Right forelimb (tissue), 1 donor: ENCODE measurements at places on chromosomes 16 and 17.

DNA sequence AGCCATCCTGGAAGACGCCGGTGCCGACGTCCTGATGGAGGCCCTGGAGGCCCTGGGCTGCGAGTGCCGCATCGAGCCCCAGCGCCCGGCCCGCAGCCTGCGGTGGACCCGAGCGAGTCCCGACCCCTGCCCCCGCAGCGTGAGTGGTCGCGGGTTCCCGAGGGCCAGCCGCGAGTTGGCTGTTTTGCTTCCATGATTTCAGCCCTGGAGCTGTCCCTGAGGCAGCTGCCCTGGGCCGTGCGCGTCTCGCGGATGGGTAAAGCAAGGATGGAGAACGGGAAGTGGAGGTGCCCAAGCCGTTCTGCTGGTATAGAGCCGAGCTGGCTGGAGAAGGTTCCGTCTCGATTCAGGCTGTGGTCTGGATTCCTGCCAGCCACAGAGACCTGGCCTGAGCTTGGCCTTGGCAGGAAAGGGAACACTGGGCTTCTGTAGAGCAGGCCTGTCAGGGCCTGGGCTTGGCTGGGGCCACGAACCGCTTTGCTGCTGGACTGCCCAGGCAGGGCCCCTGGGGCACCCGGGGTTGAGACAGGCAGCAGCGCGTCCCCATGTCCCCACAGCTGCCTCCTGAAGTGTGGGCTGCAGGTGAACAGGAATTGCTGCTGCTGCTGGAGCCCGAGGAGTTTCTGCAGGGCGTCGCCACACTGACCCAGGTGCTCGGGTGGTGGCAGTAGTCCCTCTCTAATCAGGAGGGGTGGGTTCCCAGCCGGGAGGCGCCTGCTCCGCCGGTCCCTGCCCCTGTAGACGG is 941 bp upstream of the MRPS34 start:
- DNase-seq = no peak

DNA sequence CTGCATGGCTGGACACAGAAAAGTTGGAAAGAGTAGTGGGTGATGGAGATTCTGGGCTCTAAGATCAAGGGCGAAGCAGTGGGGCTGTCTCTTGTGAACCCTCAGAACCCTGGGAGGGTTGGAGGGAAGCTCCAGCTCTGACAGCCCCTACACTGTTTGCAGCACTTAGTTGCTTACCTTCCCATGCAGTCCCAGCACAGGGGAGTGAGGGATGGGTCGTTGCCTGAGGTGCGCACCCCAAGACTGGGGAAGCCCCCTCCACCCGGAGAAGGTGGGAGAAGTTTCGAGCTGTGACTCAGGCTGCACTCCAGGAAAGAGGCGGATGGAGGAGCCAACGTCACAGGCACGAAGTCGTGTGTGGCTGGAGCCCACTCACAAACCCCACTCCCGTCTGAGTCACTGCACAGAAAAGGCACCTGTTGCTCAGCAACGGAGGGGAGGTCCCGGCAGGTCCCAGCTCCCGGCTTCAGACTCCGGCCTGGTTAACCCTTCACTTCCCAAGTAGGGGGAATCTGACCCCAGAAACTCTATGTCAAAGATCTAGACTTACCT is 60.1 kb downstream of the AIPL1 start:
- DNase-seq = no peak

GRCh38 chr16:87321336-87322107 is 4.3 kb upstream of the C16orf95 start:
- DNase-seq = no peak

DNA sequence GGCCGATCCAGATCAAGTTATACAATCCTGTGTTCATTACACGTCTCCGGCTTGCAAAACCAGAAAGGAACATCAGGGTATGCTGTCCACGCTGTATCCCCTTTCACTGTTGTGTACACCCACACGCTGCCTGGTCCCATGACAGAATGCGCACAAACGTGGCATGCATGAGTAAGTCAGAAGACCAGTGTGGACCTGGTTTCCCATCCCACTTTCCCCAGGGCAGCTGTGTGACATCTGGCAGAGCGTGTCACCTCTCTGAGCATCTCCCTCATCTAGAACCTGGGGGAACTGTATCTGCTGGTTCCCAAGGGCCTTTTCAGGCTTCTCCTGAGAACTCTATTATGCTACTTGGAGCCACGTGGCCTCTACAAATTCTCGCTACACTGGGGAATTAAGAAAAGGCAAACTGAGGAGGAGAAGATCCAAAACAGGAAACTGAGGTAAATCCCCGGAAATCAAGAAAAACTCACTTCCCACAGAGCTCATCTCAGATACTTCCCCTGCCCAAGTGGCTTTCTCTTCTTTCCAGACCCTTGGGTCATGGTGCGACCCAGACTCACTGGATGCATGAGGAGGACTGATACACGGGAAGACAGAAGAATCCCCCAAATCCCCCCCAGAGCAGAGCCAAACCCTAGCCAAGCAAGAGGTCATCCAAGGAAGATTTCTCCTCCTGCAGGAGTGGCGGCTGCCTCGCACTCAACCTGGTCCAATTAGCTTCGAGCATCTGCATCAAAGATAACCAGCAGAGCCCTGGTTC is 139.3 kb downstream of the GAS7 start:
- no peak for DNase-seq

DNA sequence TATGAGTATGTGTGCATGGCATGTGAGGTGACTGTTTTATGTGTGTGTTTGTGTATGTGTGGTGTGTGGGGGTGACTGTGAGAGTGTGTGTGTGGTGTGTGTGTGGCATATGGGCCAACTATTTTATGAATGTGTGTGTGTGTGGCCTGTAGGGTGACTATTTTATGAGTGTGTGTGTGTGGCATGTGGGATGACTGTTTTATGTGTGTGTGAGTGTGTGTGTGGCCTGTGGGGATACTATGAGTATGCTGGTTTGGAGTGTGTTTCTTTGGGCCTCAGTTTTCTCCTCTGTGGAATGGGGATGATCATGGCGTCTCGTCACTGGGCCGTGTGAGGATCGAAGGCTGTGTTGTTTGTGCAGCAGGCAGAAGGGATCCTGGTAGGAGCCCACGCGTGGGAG is 152.1 kb upstream of the PLCG2 start:
- no peak for DNase-seq

DNA sequence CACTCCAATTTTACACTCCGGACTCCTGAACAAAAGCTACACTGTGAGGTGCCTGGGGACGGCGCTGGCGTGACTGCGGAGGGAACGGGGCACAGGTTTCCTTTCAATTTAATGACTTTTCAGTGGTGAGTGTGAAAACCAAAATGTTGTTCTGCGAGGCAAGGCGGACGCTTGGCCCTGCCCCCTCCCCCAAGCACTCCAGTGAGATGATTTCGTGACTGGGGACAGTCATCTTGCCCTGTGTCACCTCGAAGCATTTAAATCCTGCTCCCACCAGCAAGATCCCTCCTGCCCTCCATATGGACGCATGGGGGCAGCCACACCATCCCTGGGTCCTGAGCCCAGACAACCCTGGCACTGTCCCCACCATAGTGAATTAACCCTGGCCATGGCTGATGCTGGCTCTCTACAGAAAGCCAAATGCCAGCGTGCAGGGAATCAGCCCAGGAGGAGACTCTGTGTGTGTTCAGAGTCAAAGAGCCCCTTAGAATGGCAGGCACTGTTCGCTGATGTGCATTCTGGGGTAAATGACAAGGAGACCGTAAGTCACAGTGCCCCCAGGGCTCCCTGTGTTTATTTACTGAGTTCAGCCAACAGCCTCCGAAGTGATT is 41.0 kb downstream of the C16orf95 start:
- DNase-seq = no peak

DNA sequence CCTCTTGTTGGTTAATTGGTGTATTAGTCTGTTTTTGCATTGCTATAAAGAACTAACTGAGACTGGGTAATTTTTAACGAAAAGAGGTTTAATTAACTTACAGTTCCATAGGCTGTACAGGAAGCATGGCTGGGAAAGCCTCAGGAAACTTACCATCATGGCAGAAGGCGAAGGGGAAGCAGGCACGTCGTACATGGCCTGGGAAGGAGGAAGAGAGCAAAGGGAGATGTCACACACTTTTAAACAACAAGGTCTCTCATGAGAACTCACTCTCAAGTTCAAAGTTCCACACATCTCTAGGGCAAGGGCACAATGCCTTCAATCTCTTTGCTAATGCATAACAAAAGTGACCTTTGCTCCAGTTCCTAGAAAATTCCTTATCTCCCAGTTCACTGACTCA is 125.0 kb upstream of the IRX5 start:
- no peak for DNase-seq

DNA sequence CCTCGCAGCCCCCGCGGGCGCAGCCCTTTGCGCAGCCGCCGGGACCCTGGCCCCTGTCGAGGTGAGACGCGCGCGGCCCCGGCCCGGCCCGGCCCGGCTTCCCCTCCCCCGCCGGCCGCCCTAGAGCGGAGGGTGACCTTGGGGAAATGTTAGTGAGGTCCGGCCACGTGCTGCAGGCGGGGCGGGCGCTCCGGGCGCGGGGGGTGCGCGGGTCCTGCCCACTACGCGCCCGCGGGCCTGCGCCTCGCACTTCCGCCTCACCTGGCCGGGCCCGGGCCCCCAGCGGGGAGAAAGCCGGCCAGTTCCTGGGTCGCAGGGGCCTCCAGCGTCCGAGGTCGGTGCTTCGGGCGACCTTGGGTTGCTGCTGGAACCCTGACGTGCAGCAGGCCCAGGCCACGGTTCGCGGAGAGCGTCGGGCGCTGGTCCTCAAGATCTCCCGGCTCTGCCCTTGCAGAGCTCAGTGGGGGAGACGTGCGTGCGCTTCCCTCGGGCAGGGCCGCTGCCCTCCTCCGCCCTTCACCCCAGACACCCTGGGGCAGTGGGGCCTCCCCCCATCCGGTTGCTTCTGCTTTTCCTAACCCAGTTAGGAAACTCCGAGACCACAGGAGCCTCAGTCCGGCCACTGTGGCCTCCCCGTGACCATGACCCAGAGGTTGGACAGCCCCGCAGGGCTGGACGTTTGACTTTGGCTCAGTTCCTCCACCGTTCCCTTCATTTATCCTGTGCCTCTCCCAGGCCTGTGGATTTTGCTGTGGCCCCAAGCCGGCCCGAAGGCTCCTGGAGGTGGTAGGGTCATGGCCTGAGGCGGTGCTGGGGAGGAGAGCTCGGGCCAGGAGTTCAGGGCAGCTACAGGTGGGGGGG is 791 bp downstream of the MCRIP2 start:
- no peak for DNase-seq

DNA sequence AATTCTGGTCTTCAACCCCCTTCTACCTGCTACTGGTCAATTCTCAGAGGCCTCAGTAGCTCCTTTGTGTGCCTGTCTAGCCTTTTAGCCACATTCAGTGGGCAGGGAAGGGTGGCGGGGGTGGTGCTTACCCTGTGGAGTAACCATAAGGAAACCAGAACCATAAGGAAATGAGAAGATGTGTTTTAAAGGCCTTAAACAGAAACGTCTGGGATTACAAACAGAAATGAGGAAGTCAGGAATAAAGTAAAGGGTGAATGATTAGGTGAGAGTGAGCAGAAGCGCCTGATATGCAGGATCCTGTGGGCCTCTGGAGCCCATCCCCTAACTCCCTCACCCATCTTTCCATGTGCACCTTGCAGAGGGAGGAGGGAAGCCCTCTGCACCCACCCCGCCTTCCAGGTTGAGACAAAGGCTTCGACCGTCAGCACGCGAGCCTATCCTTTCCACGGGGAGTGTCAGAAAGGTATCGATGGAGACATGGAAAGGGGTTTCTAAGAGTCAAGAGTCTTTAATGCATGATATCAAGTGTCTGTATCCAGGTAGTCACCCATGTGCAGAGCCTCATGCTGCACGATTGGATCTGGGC is 20.4 kb downstream of the KIAA0513 start:
- no peak for DNase-seq

- no peak for DNase-seq
These were observed 1.7 kb downstream of the EPOP start for GRCh38 chr17:38672788-38673706.

DNA sequence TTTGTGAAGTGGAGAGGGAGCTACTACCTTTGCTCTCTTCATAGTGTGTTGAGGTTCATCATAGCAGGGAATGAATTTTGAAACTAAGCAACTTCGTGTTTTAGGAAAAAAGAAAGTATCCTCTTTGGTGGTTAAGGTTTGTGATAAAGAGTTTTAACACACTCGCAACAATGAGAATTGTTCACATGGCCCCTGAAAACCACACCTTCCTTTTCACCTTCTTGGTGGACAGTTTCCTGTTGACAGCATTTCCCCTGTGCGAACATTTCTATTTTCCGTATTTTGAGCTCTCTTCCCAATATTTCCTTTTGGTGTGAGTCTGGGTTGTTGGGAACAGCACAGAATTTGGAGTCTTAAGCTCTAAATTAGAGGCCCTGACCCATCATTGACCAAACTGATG is 3.8 kb downstream of the OR4D2 start:
- DNase-seq = no peak

DNA sequence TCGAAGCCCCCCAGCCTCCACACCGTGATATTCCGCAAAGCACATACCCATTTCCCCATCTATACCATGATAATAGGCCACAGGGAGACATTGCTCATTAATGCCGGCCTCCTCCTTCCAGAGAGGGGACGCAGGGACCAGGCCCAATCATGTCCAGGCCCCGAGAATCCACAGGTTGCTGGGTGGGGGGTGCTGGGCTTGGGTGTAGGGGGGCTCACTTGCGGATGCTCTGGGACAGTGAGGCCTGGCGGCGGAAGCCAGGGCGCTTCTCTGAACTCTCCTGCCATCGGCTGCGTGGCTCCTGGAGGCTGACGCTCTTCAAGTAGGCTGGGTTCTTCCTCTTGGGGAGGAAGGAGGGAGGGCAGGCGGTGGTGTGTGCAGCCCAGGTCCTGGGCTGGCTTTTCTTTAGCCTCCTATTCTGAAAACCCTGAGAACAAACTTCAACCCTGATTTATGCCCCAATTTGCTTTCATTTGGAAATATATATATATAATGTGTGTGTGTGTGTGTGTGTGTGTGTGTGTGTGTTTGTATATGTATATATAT is 12.2 kb downstream of the AANAT start:
- no peak for DNase-seq

GRCh38 chr17:69111794-69112193 is 29.9 kb downstream of the ABCA6 start:
- no peak for DNase-seq

DNA sequence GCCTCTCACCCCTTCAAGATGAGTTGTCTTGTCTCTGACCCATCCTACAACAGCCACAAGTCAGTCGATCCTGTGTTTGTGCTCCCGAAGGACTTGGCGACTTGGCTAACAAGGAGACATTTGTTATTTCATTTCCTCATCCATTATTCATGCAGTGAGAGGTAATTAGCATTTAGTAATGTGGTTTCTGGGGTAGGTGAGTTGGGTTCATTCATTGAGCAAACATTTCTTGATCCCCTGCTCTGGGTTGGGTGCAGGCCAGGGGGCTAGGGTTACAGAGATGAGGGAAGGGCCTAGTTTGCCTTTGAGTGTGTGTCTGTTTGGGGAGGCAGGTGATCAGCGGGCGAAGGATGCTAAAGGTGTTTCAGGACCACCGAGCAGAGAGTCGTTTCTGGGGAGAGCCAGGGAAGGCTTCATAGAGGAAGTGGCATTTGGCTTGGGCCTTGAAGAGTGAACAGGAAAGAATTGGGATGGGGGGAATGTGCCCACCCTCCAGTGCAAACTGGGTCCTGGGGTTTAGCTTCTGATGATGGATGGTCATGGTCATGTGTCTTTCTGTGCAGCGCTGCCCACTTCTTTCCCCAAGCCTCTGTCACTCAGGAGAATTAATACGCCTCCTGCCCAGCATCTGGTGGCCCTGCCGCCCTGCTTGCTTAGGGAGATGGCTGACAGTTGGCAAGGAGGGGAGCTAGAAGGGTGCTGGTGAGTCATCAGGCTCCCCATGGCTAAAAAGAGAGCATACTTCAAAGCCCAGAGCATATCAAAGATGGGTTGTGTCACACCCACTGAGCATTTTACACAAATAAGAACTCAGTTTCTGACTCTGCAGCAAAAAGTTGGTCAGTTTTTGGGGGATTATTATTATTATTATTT is 38.5 kb downstream of the MSI2 start:
- no peak for DNase-seq

GRCh38 chr17:42667088-42667951 is 8.2 kb downstream of the TUBG2 start:
- DNase-seq = no peak

GRCh38 chr16:23729503-23730424 is 16.7 kb upstream of the ERN2 start:
- no peak for DNase-seq
